ENCODE measurements at places on chromosomes 1 and 21.

GRCh38 chr21:39098696-39099200, 84.5 kb downstream of the PSMG1 start:
- H3K27ac ChIP-seq = no peak overlapping the region
- no peaks in the 10 kb centered on the region for H3K36me3 ChIP-seq
- H3K27me3 ChIP-seq = no peaks in the 10 kb centered on the region
- no peak overlapping the region for H3K4me3 ChIP-seq

- H3K36me3 ChIP-seq = no peaks in the 10 kb centered on the region
- H3K27ac ChIP-seq = no peak overlapping the region
- DNase-seq = no peak
- H3K27me3 ChIP-seq = no peaks in the 10 kb centered on the region
Observed at GRCh38 chr1:17739050-17739449, 16.1 kb upstream of the ACTL8 start.

DNA sequence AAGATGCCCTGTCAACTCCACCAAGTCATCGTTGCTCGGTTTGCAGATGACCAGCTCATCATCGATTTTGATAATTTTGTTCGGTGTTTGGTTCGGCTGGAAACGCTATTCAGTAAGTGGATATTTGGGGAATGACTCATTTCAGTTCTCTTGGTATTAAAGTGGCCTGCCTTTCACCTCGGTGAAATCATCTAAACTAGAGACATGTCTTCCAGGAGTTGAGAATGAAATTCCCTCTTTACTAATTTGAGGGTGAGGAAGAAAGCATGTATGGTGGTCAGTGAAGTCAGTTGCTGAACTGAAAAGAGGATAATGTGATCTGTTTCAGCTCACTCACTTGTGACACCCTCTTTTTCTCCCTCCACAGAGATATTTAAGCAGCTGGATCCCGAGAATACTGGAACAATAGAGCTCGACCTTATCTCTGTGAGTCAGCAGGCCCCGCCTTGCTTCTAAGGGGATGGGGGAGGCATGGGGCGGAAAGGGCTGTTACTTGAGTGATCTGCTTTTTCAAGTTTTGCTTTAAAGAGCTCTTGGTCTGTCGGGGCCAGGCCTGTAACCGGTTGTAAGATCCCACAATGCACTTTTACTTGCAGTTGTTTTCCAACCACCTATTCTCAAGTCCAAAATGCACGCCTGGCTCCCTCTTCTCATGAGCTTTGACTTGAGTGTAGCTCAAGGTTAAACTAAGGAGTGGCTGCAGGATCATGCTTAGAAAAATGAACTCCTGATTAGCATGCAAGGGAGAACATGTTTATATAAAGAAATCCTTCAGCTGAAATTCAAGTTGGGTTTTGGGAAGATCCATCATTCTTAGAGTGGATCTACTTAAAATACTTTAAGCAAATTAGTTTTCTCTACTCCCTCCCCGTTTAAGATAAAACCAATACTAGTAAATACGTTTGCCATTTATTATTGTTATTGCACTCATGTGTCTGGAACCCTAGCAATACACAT, 59.8 kb downstream of the CAPN2 start:
- H3K4me1 ChIP-seq = no peaks in the 10 kb centered on the region
- no peak for DNase-seq
- no peak overlapping the region for H3K27ac ChIP-seq
- no peak overlapping the region for H3K4me3 ChIP-seq
- no peaks in the 10 kb centered on the region for H3K27me3 ChIP-seq
- peaks cover 4% of the 10 kb centered on the region for H3K36me3 ChIP-seq

DNA sequence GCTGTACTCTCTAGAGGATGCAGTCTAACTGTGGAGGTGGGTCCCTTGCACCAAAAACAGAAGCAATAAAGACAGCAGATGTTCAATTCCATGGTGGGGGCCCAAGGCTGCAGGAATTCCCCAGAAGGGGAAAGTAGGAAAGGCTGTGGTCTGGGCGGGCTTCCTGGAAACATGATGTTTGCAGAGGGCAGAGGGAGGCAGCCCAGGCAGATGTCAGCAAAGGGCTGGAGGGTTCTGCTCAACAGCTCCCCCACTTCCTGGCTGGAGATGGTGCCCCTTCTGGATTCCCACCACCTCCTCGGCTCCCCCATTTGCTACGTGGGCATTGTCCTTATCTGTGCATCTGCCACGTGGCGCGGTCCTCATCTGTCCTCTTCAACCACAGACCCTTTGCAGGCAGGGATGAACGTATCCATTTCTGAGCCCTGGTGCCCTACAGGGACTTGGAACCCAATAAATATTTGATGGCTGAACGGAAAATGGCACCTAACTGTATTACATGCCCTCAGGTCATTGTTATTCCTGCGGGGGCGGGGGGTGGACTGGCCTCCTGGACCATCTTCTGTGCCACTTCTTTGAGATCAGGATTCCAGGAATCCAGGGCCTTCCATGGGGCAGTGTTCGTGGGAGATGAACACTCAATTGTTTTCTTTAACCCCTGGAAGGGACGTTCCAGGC, 8.4 kb upstream of the GUCA2B start:
- no peak for DNase-seq
- H3K4me3 ChIP-seq = no peak overlapping the region
- H3K36me3 ChIP-seq = no peaks in the 10 kb centered on the region
- H3K27me3 ChIP-seq = no peaks in the 10 kb centered on the region
- no peak overlapping the region for H3K27ac ChIP-seq

DNA sequence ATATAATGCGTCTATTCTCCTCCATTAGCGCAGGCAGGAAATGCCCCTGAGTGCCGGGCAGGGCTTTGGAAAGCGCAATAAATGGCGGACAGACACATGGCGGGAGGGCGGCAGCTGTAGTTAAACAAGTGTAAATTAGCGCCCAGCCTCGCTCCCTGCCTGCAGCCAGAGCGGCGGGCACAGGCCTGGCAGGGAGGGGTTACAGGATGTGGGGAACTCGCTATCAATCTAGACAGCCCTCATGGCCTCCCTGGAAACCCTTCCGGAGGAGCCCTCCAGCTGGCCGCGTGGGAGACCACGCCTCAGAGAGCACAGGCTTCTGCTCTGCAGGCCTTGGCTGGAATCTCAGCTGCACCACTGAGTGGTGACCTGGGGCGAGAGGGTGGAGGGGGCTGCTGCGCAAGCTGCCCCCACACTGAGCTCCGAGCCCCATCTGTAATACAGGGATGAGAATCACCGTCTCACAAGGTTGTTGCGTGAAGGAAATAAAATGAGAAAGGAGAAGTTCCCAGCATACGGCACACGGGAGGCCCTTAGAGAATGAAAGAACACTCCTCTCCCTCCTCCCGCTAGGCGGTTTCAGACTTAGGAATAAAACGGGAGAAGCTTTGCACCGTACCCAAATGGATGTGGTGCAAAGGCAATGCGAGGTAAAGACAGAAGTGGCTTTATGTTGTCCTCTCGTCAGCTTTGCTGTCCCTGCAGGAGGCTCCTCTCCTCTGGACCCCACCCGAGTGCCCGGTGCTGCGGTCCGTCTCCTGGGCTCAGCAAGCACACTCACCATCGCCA, 167.2 kb upstream of the POU3F1 start:
- H3K36me3 ChIP-seq = no peaks in the 10 kb centered on the region
- H3K27me3 ChIP-seq = no peaks in the 10 kb centered on the region
- DNase-seq = no peak
- H3K4me1 ChIP-seq = no peaks in the 10 kb centered on the region
- H3K4me3 ChIP-seq = no peak overlapping the region

DNA sequence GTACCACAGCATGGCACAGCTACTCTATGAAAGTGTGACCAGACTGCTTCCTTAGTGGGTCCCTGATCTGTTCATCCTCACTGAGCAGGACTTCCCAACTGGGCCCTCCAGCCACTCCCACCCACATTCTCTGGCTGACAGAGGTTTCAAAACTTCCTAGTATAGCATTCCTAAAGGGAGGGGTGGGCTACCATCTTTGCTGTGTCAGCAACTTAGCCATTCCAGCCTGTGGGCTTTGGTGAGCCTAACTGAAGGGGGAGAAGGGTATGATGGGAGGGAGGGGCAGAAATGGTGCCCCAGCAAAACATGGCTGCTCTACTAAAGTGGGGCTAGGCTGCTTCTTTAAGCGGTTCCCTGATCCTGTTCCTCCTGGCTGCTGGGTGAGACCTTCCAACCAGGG, 265.2 kb upstream of the ADGRL4 start:
- DNase-seq = no peak
- no peaks in the 10 kb centered on the region for H3K27me3 ChIP-seq
- no peak overlapping the region for H3K4me3 ChIP-seq
- H3K27ac ChIP-seq = no peak overlapping the region

- no peak for DNase-seq
- H3K4me3 ChIP-seq = no peak overlapping the region
- peaks cover 10% of the 10 kb centered on the region for H3K36me3 ChIP-seq
- H3K27ac ChIP-seq = no peak overlapping the region
- no peaks in the 10 kb centered on the region for H3K4me1 ChIP-seq
Observed at GRCh38 chr1:241499910-241500309, 19.6 kb downstream of the FH start.

DNA sequence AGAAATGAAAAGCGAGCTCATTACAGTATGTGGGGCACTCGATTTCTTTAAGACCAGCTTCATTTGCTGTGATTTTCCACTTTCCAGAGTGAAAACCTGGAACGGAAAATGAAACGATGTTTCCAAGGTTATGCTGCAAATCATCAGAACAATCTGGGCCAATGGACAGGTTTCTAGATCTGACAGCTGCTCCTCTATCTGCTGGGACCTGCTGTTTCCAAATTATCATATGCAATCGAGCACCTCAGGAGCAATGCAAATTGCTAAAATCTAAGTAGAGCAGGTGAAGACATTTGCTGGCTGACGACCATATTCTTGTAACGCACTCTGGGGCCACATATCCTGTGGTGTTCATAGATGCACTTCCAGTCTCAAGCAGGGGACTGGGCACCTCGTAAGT, 39.7 kb upstream of the TIAM1 start:
- H3K4me3 ChIP-seq = no peak overlapping the region
- no peaks in the 10 kb centered on the region for H3K4me1 ChIP-seq
- no peak overlapping the region for H3K27ac ChIP-seq
- no peaks in the 10 kb centered on the region for H3K27me3 ChIP-seq

GRCh38 chr1:68074472-68074871, 24.0 kb upstream of the DIRAS3 start:
- no peak overlapping the region for H3K27ac ChIP-seq
- H3K4me3 ChIP-seq = no peak overlapping the region
- no peak for DNase-seq
- no peaks in the 10 kb centered on the region for H3K27me3 ChIP-seq

DNA sequence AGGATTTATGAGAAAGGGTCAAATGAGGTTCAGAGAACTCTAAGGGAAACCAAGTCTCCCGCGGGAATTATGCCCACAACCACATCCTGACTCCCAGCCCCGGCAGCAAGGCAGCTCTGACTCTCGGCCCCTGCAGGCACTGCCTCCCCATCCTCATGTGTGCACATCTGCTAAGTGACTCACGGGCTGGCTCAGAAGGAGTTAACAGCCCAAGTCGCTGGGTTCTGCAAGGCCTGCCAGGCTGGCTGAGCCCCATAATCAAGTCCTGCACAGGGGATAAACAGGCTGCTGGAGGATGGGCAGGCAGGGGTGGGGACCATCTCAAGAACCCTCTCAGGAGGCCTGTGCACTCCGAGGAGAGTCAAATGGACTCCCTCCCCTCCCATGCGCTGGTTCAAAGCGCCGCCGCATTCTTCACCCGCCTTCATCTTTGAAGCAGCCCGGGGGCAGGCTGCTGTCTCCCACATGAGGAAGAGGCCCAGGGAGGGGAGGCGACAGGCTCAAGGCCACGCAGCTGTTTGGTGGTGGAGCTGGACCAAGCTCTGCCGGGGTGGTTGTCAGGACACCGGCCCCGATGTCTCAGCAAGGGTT, 344.3 kb downstream of the MATN1 start:
- H3K27me3 ChIP-seq = no peaks in the 10 kb centered on the region
- H3K4me1 ChIP-seq = no peaks in the 10 kb centered on the region
- no peaks in the 10 kb centered on the region for H3K36me3 ChIP-seq
- no peak overlapping the region for H3K4me3 ChIP-seq
- DNase-seq = no peak

DNA sequence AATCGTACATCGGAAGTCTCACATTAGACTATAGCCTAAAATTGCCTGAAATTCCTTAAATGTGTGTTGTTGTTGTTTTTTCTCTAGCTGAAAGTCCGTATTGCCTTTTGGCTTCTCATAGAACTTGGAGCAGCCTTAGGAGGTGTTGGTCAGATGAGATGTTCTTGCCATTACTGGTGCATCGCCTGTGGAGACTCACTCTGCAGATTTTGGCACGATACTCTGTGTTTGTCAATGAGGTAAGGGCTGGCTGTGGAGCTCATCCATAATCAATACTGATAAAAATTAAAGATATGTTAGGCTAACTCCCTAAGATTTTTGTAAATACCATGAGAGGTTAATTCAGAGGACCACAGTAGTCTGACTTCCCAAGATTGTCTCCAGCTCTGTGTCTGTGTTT, 28.9 kb downstream of the AGT start:
- H3K4me1 ChIP-seq = no peaks in the 10 kb centered on the region
- H3K27me3 ChIP-seq = no peaks in the 10 kb centered on the region
- H3K27ac ChIP-seq = no peak overlapping the region
- peaks cover 26% of the 10 kb centered on the region for H3K36me3 ChIP-seq
- DNase-seq = no peak

DNA sequence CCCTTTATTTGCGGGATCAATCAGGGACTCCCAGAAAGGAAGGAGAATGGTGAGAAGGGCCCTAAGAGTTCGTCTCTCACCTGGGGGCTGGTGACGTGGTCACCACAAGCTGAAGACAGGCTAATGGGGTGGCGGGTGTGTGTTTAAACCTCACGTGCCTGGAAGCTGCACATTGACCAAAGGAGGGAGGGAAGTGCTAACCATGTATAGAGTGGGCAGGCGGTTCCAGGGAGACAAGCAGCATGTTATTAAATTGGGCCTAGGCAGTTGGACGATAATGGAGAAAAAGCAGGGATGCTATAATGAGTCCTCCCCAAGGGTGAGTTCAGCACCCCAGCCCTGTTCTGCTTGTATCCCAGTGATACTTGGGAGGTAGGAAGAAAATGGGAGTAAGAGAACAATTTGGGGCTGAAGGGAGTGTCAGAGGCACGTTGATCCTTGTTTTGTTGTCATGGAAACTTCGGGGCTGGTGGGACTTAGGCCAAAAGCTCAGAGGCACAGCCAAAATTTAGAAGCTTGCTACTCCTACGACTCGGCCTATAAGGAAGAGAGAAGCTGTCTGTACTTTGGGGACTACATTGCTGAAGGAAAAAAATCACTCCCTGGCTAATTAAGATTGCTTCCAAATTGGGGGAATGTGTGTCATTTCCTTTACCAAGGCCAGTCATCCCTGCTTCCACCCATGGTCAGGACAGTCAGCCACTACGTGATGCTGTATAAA, 33.2 kb upstream of the EPHA8 start:
- no peak for DNase-seq
- H3K4me3 ChIP-seq = no peak overlapping the region
- H3K27ac ChIP-seq = no peak overlapping the region

DNA sequence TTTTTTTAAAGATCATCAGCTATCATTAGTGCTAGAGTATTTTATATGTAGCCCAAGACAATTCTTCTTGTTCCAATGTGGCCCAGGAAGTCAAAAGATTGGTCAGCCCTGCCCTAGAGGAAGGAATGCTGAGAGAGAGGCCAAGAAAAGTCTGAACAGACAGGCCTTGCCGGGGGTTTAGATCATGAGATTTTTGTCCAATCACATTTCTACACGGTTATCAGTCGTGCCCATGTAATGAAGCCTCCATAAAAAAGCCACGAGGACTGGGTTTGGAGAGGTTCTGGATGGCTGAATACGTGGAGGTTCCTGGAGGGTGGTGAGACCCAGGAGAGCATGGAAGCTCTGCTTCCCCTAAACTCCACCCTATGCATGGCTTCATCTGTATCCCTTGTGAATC, 24.3 kb upstream of the ENO1 start:
- H3K27me3 ChIP-seq = no peaks in the 10 kb centered on the region
- no peak for DNase-seq
- no peak overlapping the region for H3K27ac ChIP-seq
- H3K36me3 ChIP-seq = no peaks in the 10 kb centered on the region
- H3K4me1 ChIP-seq = 0 out of 2 replicates have a peak, but pooled peaks cover 1% of the 10 kb centered on the region
